ENCODE measurements at places on chromosomes 3 and 15. TPM values are rescaled to one million over a fixed set of nuclear protein-coding genes. Genes with fewer than 3 reads are reported as not detected.
A peak's percentile ranks its signal among the peaks of the same experiment; 100 is the strongest.

GRCh38 chr15:75224281-75224680 lies 22.6 kb downstream of the C15orf39 start:
- no peak for DNase-seq

DNA sequence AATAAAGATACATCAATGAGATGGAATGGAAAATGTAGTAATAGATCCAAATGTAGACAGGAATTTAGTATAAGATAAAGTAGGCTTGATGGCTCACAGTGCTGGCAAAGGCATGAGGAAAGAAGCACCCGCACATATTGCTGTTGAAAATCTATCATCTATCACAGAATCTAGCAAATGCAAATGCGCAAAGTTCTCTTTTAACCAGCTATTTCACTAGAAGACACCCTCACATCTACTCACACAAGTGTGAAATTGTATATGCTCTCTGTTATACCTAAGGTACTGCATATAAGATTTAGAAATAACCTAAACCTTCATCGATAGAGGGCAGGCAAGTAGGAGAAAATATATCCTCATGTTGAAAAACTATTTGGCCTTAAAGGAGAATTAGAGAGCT lies 756.7 kb upstream of the SEMA6D start:
- no peak for DNase-seq

DNA sequence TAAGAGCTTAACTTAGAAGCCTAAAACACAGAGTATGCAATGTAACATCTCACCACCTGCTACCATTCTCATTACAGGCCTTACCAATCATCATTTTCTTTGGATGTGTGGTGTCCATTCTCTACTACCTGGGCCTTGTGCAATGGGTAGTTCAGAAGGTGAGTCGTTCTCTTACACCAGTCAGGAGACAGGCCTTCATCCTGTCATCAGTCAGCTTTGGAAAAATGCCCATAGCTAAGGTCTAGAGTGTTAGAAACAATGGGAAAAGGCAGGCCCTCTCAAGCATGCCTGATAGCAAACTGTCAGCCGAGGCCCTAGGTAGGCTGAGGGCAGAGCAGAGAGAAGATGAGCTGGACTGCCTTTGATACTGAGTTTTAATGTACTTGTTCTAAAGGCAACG lies 13.5 kb downstream of the SLC28A2 start:
- peak; percentile 70 for DNase-seq

Gene RARRES1
- polyA plus RNA-seq: not detected

Gene TPRG1
- polyA plus RNA-seq: 0.69 TPM

Gene CPNE9
- not detected for polyA plus RNA-seq

- no peak for DNase-seq
These were observed 11.4 kb downstream of the ANPEP start for GRCh38 chr15:89802986-89803824.

- DNase-seq: no peak
These were observed 796.2 kb downstream of the NR2F2 start for GRCh38 chr15:97126553-97127233.

GRCh38 chr15:96338074-96338765 lies 7.7 kb downstream of the NR2F2 start:
- no peak for DNase-seq

DNA sequence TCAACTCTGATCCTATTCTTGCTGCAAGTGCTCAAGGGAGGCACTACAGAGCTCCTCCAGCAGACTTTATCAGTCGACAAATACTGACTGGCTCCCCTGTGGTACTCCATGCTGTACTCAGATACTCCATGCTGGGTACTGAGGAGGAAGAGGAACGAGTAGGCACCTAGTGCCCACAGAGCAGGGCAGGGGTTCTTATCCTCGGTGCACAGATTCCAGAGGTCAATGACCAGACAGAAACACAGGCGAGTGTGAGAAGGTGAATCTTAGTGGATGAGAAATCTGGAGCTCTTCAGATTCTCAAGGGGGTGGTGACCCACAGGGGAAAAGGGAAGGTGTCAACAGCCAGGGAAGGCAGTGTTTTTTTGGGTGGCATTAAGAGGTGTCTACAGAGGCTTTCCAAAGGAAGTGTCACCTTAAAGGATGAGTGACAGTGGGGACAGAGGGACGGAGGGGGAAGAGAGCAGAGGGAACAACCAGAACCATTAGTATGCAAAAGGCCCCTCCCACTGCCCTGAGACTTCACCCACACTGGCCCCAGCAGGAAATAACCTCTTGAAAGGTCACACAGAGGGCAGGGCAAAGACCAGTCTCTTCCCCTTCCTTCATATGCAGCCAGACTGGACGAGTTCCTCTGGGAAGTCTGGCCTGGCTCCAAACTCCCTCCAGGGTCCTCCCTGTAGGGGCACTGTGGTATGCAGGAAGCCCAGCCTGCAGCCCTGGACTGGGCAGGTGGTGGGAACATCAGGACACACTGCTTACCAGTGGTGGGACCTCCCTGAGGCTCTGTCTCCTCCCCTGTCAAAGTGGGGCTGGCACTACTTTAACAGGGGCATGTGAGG lies 27.5 kb downstream of the CCDC12 start:
- DNase-seq: no peak

- no peak for DNase-seq
These were observed 13.5 kb upstream of the TTBK2 start for GRCh38 chr15:42933886-42934667.

Gene LRRC2
- polyA plus RNA-seq: 0.34 TPM

- DNase-seq: no peak
These were observed 44.9 kb upstream of the KLHL25 start for GRCh38 chr15:85839643-85840042.

Gene IL17RB
- polyA plus RNA-seq: 0.03 TPM

Gene TMEM158
- 5.8 TPM for polyA plus RNA-seq

DNA sequence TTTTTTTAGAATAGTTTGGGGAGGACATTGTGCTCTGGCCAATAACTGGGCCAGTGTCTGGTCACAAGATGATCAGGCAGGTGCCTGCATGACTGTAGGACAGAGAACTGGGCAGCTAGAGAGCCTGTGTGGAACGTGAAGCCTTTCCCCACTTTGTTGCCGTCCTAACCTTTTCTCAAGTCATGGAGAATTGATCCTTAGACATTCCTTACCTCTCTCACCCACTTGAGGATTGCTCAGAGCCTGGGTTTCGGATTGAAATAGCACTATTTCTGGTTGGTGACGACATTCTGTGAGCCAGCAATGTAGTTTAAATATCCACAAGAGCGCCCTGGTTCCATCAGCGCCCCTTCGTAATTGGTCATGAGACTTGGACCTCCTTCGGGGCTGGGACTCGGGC lies 138.4 kb downstream of the IGF1R start:
- no peak for DNase-seq

- DNase-seq: no peak
These were observed 15.6 kb downstream of the DCBLD2 start for GRCh38 chr3:98885851-98886250.

DNA sequence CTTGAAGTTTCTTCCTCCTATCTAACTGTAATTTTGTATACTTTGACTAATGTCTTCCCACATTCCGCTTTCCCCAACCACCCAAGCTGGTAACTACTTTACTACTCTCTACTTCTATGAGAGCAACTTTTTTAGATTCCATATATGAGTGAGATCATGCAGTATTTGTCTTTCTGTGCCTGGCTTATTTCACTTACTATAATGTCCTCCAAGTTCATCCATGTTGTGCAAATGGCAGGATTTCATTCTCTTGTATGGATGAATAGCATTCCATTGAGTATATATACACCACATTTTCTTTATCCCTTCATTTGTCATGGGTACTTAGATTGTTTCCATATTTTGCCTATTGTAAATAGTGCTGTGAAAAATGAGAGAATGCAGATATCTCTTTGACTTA lies 78.5 kb upstream of the CCNL1 start:
- DNase-seq: no peak

GRCh38 chr3:128424508-128425069 lies 42.1 kb downstream of the DNAJB8 start:
- DNase-seq: no peak

DNA sequence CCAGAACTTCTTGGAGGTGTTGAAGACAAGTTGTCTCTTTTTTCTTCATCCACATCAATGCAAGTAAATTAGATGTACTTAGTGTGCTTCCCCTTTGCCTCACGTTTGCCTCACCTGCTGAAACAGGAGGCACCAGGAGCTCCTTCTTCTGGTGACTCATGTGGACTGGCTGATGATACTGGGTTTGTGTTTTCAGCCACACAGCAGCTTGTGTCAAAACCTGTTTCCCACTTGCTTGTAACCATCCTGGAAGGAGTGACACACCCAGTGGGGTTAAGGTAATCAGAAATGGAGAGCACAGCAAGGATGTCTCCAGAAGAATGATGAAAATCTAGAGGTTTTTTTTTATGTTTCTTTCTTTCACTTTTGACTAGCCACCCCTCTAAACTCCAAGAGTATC lies 143.3 kb upstream of the RBMS3 start:
- DNase-seq: peak; percentile 44

Gene CALML4
- polyA plus RNA-seq: 5.5 TPM

Gene EDC3
- polyA plus RNA-seq: 24.5 TPM

DNA sequence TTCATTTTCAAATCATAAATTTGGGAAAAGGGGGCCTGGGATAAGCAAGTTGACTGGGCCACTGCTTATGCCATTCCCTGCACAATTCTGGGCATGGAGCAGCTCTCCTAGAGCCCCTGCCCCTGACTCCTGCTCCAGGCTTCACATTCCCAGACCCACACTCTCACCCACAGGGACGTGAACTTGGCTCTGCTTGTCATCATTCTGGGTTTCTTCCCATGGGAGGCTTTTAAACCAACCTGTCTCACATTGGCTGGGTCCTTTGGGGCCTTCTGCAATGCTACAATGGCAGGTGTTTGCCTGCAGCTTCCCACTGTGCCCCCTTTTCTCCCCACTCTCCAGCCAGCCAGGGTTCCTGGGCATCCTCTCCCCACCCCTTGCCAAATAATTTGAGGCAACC lies 49.1 kb downstream of the CYP19A1 start:
- no peak for DNase-seq
